ENCODE measurements at places on chromosomes 6 and 20.
A peak's percentile ranks its signal among the peaks of the same experiment; 100 is the strongest.

DNA sequence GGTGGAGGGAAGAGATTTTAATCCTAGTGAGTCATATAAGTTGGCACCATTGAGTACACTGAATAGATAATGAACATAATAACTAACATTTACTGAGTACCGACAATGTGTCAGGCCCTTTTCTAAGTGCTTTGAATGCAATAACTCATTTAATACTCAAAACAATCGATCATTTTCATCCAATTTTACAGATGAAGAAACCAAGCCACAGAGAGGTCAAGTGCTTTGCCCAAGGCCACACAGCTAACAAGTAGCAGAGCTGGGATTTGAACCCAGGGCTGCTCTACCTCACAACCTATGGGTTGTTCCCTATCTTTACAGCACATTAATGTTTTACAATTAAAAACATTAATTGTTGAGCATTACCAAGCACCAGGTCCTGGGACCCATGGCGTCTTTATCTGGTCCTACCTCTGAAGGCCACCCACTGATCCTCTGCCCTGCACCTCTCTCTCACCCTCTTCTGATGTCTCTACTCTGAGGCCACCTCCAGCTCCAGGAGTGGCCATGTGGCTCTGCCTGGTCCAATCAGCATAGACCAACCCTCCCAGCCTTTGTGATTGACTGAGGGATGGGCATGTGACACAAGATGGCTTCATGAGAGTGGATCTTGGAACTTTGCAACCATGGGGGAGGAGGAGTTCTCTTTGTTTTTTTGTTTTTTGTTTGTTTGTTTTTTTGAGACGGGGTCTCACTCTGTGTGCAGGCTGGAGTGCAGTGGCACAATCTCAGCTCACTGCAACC is 83.9 kb downstream of the KCNB1 start:
- no peak for DNase-seq

GRCh38 chr6:6916598-6916997 is 191.2 kb upstream of the RREB1 start:
- no peak for DNase-seq

DNA sequence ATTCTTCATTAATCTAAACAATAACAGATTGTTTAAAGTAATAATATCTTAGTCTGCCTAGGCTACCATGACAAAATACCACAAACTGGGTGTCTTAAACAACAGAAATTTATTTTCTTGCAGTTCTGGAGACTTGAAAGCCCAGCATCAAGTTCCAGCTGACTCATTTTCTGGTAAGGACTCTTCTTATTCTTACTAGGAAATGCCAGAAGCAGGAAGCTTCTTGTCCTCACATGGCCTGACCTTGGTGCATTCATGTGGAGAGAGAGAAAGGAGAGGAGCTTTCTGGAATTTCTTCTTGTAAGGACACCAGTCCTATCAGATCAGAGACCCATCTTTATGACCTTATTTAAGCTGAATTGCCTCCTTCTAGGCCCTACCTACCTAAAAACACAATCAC is 110.5 kb downstream of the ANKRD60 start:
- DNase-seq: no peak

DNA sequence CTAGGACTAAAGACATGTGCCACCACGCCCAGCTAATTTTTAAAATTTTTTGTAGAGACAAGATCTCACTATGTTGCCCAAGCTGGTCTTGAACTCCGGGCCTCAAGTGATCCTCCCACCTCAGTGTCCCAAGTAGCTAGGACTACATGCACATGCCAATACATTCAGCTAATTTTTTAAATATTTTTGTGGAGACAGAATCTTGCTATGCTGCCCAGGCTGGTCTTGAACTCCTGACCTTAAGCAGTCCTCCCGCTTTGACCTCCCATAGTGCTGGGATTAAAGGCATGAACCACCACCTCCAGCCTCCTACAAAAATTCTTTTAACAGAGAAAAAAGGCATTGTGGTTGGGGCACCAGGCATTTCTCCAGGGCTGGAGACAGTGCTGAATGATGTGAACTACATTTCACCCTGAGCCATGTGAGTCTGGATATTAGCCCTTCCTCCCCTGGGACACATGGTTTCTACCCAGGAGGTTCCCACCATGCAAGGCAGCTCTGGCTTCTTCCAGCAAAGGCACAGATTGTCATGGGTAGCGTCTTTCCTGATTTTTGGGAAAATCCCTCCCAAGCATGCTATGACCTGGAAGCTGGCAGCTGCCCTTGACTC is 36.3 kb upstream of the CMTR1 start:
- DNase-seq: no peak

DNA sequence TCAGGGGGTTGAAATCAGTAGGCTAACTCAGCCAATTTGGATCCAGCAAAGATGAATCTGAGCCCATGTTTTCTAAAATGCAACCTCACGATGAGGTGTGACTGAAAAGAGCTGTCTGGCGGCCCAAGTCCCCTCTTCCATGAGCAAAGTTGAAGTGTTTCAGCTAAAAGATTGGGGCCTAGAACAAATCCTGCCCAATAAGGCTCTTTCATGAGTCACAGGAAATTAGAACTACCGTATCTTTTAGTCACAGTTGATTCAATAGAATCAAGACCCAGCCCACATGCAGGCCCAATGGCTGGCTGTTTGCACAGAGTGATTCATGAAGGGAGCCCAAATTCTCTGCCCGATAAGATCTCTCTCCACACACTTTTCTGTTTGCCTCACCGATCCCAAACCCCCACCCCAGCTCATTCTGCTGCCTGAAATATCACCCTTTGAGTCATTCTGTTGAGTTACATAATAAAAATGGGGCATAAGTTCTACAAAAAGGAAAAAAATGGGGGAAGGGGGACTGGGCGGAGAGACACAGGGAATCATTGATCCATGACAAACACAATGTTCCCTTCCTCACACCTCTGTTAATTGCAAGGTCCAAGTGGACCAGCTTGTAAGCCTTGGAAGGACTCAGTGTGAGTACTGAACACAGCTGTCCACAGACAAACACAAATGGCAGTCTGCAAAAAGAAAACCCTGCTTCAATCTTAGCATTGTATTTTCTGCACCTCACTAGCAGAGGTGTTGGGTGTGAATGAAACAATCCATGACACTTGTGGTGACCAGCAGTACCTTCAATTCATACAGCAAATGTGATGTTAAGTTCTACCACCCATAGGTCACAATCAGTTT is 13.8 kb downstream of the FOXQ1 start:
- DNase-seq: no peak

GRCh38 chr6:162726947-162727321 is 632 bp downstream of the PRKN start:
- DNase-seq: no peak

GRCh38 chr6:167826896-167827582 is at the start of gene AFDN:
AFDN (plus strand) TSS chr6:167826911; CDS start chr6:167827133, 222 bp downstream.
- DNase-seq: no peak

DNA sequence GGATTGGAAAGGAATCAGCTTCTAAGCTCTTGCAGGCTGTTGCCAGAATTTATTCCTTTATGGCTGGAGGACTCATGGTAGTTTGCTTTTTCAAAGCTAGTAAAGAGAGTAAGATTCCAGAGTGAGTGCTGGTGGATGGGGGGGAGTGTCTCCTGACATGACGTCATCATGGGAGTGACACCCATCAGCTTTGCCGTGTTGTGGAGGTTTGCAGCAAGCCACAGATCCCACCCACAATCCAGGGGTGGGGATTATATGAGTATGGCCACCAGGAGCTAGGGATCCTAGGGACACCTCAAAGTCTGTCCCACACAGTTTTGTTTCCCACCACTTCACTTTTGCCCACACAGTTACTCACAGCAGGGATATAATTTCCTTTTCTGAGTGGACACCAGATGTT is 28.7 kb upstream of the PMEPA1 start:
- DNase-seq: no peak

DNA sequence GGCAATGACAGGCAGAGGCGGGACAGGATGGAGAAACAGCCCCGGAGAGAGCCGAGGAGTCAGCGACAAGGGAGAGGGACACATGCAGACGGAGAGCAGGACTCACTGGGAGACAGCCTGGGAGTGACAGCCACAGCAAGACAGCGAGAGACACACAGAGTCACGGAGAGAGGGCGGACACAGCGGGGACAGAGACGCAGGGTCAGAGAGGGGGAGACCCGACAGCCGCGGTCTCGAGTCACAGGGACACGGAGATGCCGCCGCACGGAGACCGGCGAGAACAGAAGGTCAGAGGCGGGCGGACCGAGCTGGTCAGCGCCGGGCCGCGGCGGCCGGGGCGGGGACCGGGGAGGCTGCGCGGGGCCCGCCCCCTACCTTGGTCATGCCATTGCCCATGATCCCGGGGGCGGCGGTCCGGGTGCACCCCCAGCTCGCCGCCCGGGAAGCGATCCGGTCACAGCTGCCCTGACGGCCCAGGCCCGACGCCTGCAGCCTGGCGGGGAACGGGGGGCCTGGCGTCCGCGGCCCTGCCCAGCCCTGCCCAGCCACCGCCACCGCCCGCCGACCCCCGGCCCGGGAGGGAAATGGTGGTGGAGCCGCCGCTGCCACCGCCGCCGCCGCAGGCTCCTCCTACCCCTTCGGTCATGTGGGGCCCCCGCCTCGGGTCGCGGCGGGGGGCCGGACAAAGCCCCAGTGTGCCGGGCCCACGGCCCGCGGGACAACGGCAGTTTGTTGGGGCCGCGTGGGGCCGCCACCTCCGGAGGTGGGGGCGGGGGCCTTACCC is at the start of the genes DUSP15 and TTLL9:
DUSP15 (minus strand) TSS at position 586 of the 784 bp plus-strand sequence; CDS start at position 396, 190 bp downstream.
TTLL9 (plus strand) TSS at position 693 of the 784 bp plus-strand sequence. CDS start 493 bp downstream, outside the sequence.
- no peak for DNase-seq

DNA sequence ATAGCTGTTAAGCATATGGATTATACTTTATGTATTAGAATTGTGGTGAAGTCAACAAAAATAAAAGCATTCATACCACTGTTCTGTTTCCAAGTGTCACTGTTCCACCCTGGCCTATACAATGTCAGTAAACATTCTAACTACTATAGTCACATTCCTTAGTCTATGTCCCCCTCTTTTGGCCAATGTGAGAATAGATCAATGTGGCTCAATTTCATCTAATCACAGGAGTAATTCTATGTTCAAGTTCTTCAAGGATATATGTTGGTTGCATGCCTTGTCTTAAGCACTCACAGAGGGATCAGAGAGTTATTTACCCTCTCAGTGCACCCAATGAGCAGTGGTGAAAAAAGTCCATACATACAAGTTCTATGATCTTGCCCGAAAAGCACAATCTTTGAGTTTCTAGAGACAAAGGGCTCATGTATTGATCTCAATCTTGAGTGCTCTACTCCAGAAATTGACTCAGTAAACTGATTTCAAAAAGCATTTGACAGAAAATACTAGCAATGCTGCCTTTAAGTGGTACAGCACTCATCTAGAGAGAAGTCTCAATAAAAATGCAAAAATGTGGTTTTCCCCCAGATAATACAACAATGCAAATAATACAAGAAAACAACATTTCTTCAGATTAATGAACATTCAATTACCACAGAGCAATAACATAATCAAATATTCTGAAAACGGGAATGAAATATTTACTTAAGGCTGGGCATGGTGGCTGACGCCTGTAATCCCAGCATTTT is 16.5 kb downstream of the SMLR1 start:
- DNase-seq: no peak

DNA sequence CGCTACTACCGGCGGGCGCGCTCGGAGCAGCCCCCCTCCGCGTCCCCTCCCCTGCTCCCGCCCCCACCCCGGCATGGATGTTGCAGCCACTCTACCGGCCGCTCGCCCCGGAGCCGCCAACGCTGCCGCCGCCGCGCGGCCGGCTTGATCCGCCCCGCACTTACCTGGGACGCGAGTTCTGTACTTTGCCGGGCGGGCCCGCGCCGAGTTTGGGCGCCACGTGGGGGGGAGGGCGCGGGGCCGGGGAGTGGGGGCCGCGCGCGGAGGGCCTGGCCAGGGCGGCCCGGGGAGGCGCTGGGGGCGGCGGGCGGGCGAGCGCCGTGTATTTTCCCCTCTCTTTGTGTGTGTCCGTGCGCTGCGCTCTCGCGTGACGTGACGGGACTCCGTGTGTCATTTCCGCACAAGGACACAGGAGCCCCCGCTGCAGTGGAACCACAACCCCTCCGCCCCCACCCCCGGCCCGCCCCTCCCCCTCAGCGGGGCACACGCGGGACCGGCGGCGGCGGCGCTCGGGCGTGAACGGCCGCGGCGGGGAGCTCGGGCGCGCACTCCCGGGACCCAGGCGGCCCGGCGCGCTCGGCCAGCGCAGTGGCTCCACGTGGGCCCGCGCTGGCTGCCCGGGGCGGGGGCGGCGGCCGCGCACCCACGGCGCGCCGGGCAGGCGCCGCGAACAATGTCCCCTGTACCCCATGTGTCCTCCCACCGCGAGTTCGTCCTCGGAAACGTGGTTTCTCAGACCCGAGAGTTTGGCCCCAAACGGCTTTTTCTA is at the start of gene BEND3:
BEND3 (minus strand) TSS at position 590 of the 769 bp plus-strand sequence. CDS start 16,230 bp downstream, outside the sequence.
- DNase-seq: peak; percentile 68

DNA sequence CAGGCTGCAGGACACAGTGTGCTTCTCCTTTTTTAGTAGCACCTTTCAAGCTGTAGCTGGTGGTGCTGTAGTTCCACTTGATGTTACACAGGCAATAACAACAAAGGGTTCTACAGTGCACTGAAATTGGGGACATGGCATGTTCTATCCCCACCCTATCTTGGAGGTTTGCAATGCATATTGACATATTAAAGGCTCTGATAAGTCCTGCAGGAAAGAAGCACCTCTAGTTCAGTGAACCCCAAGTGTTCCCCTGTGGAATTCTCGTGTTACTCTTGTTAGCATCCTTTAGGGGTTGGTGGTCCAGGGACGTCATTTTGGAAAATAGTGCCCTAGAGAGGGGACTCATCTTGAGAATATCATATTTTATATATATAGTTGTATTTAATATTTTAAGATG is 337.6 kb downstream of the DHX35 start:
- no peak for DNase-seq

- no peak for DNase-seq
Observed at GRCh38 chr20:62141397-62142251, 1.6 kb downstream of the PSMA7 start.

GRCh38 chr6:25218346-25218745 is 60.8 kb upstream of the CARMIL1 start:
- no peak for DNase-seq

DNA sequence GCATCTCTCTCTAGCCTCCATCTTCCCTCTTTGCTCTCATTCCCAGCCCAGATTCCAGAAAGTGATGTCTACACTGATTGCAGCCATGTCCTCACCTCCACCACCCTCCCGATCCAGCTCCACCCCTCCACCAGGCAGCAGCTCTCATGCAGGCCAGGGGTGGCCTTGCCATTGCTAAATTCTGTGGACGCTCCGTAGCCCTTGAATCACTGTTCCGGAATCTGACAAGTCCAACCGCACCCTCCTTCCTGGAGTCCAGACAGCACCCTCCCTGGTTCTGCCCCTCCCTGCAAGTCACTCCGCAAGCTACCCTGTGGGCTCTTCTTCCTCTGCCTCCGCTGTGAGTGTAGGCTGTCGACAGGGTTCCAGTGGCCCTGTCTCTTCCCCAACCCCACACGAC is 26.2 kb downstream of the TNXB start:
- no peak for DNase-seq

- no peak for DNase-seq
Observed at GRCh38 chr6:53628354-53629119, 37.0 kb downstream of the KLHL31 start.

Data from stimulated activated CD8-positive, alpha-beta memory T cell treated with anti-CD3 and anti-CD28 coated beads, Interleukin-7, amount 100 ng/mL, for 4 hours (primary cell).